ENCODE measurements at places on chromosomes 5 and 9.

- DNase-seq: no peak
Measured at GRCh38 chr9:75087289-75087823, 599 bp downstream of the NMRK1 start.

GRCh38 chr9:121133104-121133816, 58.5 kb downstream of the CNTRL start:
- peak; percentile 31 for DNase-seq

GRCh38 chr9:70795841-70796240, 325.6 kb downstream of the TRPM3 start:
- no peak for DNase-seq

- peak; percentile 84 for DNase-seq
Measured at GRCh38 chr5:80216753-80217596, 38.9 kb downstream of the SERINC5 start.

GRCh38 chr5:158709279-158709678, 390.4 kb downstream of the EBF1 start:
- DNase-seq: no peak

GRCh38 chr5:141872496-141873356, 5.5 kb downstream of the PCDH1 start:
- no peak for DNase-seq

- DNase-seq: no peak
Measured at GRCh38 chr9:26574898-26575440, 317.6 kb downstream of the CAAP1 start.

DNA sequence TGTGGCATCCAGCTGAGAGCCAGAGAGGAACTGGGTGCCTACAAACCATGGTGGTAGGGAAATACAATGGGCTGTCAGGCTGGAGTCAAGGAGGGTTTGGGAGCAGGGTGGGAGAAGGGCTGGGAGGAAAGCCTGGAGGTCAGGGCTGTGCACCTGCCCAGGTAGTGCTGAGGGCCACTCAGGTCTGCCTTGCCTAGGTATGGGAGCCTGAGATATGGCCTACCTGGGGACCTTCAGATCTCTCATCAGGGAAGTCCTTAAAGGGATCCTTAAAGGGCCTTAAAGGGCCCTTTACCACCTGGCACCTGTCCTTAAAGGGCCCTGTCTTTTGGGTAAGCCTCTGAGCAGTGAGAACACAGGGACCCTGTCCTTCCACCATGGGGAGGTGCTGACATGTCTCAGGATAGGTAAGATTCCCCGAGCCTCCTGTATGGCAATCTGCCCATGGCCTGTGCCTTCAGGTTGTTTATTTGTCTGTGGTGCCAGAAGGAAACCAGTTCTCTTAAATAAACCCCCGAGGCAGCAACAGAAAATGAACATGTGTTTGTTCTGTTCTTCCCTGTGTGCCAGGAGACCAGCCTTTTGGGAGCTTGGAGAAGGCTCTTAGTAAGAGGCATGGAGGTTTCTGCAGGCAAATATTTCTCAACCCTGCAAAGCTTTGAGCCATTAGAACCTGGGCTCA, 23.3 kb downstream of the SLC25A48 start:
- no peak for DNase-seq

- DNase-seq: no peak
Measured at GRCh38 chr9:94204174-94204573, 54.9 kb upstream of the ZNF169 start.

DNA sequence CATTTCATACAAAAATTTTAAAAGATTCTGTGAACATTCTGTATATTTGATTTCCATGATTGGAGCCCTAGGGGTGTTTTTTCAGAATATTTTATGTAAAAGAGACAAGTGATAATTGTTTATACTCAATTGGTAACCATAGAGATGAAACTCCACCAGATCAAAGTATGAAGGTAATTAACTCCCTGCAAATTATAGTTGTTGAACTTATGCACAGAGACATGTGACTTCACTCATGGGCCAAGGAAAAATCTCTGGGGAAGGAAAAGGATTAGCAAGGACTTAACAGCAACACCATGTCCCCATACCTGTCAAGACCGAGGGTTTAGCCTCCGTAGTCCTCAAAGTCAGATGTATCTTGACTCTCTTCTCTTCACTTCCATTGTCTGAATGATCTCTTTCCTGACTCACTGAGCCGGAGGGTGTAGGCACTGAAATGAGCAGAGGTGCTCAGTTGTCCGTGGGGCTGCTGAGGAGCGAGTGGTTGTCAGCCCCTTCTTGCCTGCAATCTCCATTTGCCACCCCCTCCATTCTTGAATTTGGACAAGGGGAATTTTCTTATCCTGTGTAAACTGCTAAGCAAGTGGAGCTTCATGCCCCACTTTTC, 17.5 kb upstream of the CXCL14 start:
- no peak for DNase-seq

DNA sequence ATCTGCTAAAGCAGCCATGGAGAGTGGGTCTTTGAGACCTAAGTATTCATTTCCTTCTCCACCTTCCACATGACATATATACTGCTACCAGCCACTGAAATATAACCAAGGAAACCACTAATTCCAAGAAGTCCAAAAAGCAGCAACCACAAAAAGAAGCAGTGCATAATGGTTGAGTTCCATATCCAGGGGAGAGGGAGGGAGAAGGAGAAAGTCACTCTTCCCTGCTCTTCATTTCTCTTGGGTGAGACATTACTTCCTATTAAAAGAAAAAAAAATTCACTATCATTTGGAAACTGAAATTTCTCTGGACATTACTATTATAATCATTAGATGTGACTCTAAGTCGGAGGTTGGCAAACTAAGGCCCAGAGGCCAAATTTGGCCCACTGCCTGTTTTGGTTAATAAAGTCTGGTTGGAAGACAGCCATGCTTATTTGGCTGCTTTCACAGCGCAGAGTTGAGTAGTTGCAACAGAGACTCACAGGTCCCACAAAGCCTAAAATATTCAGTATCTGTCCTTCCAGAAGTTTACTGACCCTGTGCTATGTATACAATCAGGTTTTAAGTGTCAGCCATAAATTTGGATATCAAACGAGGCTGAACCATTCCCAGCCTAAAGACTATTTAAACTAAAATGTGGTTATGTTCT, 168.6 kb downstream of the MPDZ start:
- DNase-seq: peak; percentile 60

DNA sequence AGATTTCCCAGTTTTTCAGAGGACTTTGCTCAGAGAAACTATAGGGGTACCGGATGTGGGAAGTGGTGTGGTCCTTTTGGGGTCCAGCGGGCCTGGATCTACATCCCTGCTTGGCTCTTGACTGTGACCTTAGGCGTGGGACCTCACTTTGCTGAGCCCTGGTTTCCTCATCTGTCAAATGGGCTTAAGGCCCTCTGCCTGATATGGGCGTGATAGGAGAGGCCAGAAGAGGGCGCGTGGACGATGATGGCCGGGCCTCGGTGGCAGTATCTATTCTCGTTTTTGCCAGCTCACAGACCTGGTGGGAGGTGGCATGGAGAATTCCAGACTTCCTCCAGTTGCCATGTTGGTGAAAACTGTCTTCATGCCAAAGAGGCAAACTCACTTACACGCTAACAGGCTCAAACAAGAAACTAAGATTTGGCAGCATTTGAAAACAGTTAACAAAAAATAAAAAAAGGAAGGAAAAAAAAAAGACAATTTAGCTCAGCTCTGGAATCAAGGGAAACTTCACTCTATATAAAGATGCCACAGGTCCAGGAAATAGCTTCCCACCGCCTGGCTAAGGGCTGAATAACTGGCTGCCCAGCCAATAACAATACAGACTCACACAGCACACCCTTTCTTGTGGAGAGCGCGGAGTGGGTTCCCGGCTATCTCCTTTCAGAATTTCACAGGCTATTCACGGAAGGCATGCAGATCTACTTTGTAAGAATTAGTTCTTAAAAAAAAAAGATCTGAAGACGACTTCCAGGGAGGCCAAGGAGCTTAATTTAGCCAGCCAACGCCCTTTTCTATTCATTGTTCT, 1.7 kb downstream of the SH3PXD2B start:
- DNase-seq: no peak

DNA sequence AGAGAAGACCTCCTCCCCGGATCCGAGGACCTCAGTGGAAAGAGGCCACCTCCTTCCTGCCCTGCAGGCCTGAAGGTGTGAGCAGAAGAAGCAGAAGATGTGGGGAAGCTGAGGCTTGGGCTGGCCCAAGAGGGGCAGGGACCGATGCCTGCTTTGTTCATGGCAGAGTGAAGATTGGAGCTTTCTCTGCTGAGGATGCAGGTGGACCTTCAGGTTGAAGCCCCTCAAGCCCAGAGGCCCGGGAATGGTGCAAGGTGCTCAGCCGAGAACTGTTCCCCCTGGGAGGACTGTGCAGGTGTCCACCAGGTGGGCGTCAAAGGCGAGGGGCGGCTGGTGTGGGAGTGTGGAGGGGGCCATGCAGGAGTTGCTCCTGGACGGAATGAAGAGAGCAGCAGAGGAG, 277.9 kb upstream of the IRX2 start:
- DNase-seq: no peak

- no peak for DNase-seq
Measured at GRCh38 chr5:153797484-153797883, 241.2 kb downstream of the FAM114A2 start.

DNA sequence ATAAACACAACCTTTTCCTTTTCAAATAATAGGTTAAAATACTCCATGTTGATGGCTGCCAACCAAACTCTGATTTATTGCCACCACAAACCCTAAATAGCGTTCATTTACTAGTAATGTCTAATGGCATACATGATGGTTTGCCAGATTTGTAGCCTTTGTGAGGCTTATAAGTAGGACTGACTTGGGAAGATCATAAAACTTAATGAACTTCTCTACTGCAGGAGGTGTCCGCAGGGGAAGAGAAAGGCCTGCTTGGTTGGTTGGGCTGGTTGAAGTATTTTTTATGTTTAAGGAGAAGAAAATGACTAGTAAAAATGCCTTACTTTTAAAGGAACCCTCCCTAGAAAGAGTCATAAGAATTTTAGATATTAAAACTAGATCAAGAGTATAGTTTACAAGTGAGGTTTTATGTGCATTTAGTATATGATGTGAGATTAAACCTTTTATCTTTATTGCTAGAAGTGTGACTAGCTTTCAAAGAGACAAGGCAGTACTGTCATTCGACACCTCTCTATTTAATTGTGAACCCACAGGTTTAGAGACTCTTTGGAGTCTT, 5.0 kb downstream of the PBX3 start:
- DNase-seq: no peak

DNA sequence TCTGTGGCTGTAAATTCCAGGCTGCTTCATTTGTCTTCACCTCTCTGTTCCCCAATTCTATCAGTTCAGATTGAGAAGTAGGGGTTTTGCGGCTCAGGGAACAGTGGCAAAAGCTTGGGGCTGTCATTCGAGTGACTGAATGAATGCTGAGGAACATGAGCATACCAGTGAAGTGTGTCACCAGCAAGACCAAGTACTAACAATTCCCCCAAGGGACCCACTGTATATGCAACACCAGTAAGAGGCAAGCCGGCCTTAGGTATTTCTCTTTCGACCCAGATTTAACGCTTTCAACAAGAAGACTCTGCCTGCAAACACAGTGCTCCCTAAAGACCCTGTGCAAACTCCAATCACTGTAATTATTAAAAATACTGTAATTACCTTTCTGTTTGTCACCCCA, 25.8 kb downstream of the KLHL3 start:
- no peak for DNase-seq

DNA sequence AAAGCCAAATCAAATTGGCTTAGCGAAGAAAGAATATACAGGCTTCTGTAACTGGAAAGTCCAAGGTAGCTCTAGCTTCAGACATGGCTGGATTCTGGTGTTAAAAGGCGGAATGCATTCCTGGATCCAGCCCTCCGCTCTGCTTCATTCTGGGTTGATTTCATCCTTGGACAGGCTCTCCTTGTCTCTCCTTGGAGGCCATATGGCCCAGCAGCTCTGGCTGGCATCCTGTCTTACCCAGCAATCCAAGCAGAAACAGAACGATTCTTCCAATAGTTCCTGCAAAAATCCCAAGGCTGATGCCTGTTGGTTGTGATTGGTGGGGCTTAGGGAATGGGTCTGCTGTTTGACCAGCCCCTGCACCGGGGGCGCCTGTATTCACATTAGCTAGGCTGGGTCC, 37.0 kb upstream of the SAP30L start:
- DNase-seq: no peak

GRCh38 chr5:158968150-158968549, 131.6 kb downstream of the EBF1 start:
- no peak for DNase-seq

GRCh38 chr9:104907278-104907951, 20.5 kb downstream of the ABCA1 start:
- peak; percentile 60 for DNase-seq

- no peak for DNase-seq
Measured at GRCh38 chr5:126633552-126633951, 32.8 kb downstream of the PHAX start.

GRCh38 chr9:92895812-92896436, 18.1 kb upstream of the ZNF484 start:
- no peak for DNase-seq

DNA sequence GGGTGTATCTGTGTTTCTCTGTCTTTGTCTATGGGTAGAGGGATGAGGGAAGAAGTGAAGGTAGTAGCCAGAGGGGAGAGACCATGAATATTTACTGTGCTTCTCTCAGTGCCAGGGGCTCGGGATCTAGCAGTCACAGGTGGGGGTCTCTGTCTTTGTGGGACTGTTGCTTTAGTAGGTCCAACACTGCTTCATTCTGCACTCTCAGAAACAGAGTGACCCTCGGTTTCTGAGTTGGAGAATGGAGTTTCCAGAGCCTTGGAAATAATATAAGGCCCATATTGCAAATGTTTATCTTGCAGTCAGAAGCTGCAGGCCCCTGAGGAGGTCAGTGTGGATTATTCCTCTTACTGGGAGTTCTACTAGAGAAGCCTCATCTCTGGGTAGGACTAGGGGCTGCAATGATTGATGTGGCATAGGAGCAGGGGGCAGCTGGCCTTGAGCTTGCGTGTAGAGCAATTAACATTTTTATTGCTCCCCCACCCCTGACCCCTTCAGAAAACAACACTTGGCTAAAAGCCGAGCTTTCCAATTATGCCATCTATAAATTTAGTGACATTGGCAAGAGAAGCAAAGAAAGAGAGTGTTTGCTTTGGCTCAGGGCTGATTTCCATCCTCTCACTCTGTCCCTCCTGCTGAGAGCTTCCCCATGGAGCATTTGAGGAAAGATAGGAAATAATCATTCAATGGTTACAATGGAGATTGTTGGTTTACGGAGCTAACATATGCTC, 55.0 kb upstream of the TRPC7 start:
- DNase-seq: no peak

GRCh38 chr5:139363937-139364336, 19.2 kb downstream of the SLC23A1 start:
- no peak for DNase-seq

GRCh38 chr5:180113660-180114303, 42.2 kb upstream of the RNF130 start:
- DNase-seq: peak; percentile 8

- no peak for DNase-seq
Measured at GRCh38 chr9:121783111-121783510, 131.7 kb downstream of the DAB2IP start.

Data from left ventricle myocardium superior (tissue), 1 donor.